Stimulated activated CD8-positive, alpha-beta memory T cell treated with anti-CD3 and anti-CD28 coated beads, Interleukin-2, amount 100 ng/mL, for 1 hour (primary cell): ENCODE measurements at places on chromosomes 4 and X.

- DNase-seq = no peak
Measured at GRCh38 chrX:73213734-73214425, 771 bp downstream of the NAP1L2 start.

DNA sequence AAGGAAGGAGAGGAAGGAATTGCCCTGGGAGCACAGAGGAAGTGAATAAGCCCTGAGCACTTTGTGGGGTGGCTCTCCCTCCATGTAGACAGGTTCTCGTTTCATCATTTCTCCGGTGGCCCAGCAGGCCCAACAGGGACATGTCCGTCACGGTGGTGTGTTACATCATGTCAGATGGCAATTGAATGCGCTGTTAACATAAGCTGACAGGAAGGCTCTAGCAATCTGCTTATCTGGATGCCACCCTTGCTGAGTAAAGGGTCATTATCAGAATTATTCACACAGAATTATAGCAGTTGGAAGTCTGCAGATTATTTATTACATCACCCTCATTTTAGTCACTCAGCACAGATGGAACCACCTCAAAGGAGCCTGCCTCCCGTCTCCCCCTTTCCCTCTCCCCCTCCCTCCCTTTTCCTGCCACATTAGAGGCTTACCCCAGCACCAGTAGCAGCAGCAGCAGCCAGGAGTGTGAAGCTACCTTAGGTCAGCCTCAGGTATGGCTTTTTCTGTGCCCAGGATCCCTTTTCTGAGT is 124.3 kb upstream of the TRIM2 start:
- no peak for DNase-seq

DNA sequence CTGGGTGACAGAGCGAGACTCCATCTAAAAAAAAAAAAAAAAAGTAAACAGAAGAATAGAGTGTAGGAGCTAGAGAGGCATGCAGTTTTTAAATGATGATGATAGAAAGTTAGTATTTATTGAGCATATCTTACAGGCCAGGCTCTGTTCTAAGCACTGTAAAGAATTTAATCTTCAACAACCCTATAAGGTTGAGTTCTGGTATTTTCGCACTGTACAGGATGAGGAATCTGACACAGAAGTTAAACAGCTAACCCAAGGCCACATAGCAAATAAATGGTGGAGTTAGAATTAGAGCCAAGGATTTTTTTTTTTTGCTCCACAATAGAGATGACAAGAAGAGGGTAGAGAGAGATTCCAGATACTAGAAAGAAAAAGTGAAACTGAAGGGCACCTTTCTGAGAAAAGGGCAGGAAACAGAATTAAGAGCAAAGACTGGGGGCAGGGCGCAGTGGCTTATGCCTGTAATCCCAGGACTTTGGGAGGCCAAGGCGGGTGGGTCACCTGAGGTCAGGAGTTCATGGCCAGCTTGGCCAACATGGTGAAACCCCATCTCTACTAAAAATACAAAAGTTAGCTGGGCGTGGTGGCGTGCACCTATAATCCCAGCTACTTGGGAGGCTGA is 56.1 kb downstream of the KLHL5 start:
- no peak for DNase-seq

- no peak for DNase-seq
Measured at GRCh38 chrX:72301781-72302180, 3.9 kb downstream of the CITED1 start.

DNA sequence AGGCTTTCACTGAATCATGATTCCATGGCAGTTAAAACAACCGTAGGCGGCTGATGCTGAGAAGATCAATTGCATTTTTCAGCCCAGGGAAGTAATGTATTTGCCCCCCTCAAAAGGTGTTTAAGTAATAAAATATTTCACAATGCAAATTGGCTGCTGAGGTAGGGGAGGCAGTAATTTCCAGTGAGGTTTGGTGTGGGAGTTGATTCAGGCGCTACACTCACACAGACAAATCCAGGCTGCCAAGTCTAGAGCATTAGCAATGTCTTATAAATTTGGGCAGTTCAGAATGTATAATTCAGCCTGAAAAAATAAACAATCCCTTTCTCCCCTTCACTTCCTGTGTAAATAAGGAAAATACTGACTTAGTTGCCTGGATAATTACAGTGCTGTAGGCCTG is 461.7 kb downstream of the IDS start:
- no peak for DNase-seq

- DNase-seq = no peak
Measured at GRCh38 chr4:7192252-7193029, at the start of gene SORCS2. Gene SORCS2, plus strand, starts transcription at chr4:7192538.

- DNase-seq = no peak
Measured at GRCh38 chr4:114879916-114880669, 233.3 kb downstream of the NDST4 start.
